ENCODE measurements at places on chromosomes 7 and 10. TPM values are rescaled to one million over a fixed set of nuclear protein-coding genes. Genes with fewer than 3 reads are reported as not detected.

- H3K27me3 ChIP-seq = no peaks in the 10 kb centered on the region
- DNase-seq = no peak
- no peak overlapping the region for H3K27ac ChIP-seq
- H3K36me3 ChIP-seq = no peaks in the 10 kb centered on the region
- H3K4me3 ChIP-seq = no peak overlapping the region
Measured at GRCh38 chr7:41012041-41012440, 690.8 kb downstream of the INHBA start.

- no peak for DNase-seq
- no peaks in the 10 kb centered on the region for H3K27me3 ChIP-seq
- H3K4me3 ChIP-seq = no peak overlapping the region
- H3K4me1 ChIP-seq = no peaks in the 10 kb centered on the region
Measured at GRCh38 chr7:2031451-2031845, 201.3 kb downstream of the MAD1L1 start.

DNA sequence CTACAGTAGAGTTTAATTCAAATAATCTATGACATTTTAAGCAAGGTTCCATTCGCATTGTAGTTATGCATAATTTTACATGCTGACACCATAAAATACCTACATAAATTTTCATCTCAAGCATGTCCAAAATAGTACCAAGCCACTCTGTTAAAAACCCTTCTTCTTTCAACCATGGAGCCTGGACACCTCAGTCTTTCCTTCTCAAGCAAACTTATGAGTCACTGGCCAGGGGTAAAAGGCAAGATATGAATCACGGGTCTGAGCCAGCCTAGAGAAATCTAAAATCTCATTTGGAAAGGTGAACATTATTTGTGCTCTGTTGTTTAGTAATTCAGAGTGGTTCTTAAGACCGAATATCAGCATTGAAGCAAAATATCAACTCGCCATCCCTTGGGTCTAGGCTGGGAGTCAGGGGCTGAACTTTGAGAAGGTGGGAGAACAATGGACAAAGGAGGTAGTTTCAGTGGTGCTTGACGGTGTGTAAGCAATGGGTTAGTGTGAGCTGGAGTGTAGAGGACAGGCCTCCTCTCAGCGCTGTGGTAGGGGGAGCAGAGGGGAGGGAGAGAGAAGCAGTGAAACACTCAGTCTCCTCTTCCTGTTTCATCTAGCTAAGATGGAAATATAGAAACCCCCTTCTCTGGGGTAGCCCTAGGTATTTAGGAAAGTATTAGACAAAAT, 19.1 kb upstream of the GPAM start:
- no peaks in the 10 kb centered on the region for H3K4me1 ChIP-seq
- H3K27ac ChIP-seq = no peak overlapping the region
- H3K36me3 ChIP-seq = no peaks in the 10 kb centered on the region
- H3K27me3 ChIP-seq = no peaks in the 10 kb centered on the region

GRCh38 chr7:83947260-83947659, 247.3 kb downstream of the SEMA3A start:
- H3K27ac ChIP-seq = no peak overlapping the region
- H3K27me3 ChIP-seq = no peaks in the 10 kb centered on the region
- no peak overlapping the region for H3K4me3 ChIP-seq

GRCh38 chr7:43211693-43212092, 99.2 kb downstream of the HECW1 start:
- no peak overlapping the region for H3K27ac ChIP-seq
- no peak overlapping the region for H3K4me3 ChIP-seq
- H3K27me3 ChIP-seq = no peaks in the 10 kb centered on the region
- no peak for DNase-seq
- no peaks in the 10 kb centered on the region for H3K36me3 ChIP-seq
- no peaks in the 10 kb centered on the region for H3K4me1 ChIP-seq

- H3K4me1 ChIP-seq = no peaks in the 10 kb centered on the region
- DNase-seq = no peak
- H3K27ac ChIP-seq = no peak overlapping the region
- H3K4me3 ChIP-seq = no peak overlapping the region
- no peaks in the 10 kb centered on the region for H3K36me3 ChIP-seq
- H3K27me3 ChIP-seq = no peaks in the 10 kb centered on the region
Measured at GRCh38 chr7:42065942-42066341, 171.1 kb downstream of the GLI3 start.

DNA sequence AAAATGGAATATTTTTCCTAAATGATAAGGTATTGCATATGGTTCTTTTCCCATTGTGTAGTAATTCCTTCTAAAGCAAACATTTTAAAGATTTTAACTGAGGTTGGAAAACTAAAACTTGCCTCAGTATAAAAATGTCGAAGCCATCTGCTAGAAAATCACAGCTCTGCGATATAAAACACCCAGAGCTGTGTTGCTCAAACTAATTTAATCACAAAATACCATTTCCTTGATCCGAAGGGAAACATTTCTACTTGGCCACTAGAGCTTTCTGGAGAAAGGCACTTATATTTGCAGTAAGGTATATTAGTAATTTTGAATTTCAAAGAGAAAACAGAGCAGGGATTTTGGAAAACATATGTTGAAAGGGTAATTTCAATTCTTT, 209.2 kb upstream of the ZNF32 start:
- no peaks in the 10 kb centered on the region for H3K27me3 ChIP-seq
- H3K27ac ChIP-seq = no peak overlapping the region

- peak overlapping the region; percentile 70 for H3K27ac ChIP-seq
- DNase-seq = no peak
- H3K27me3 ChIP-seq = no peaks in the 10 kb centered on the region
- H3K36me3 ChIP-seq = no peaks in the 10 kb centered on the region
Measured at GRCh38 chr10:109924967-109925620, 1.8 kb upstream of the XPNPEP1 start.

DNA sequence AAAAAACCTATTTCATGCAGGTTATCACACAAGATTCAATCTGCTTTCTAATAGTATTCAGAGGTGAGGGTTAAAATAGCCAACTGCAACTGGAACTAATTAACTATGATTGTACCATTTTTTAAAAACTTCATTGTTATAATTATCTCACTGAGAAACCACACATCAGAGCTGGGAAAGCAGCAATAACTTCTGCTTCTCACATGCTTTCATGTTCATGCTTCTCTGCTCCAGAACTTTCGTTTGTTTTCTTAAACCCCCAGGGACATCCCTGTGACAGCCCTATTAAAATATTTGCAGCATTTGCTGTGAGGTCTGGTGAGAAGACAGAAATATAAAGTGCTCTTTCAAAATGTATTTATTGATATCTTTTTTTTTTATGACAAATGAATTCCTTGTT, 389.0 kb upstream of the SORCS1 start:
- no peak overlapping the region for H3K27ac ChIP-seq
- H3K4me1 ChIP-seq = no peaks in the 10 kb centered on the region
- no peaks in the 10 kb centered on the region for H3K36me3 ChIP-seq
- H3K4me3 ChIP-seq = no peak overlapping the region

- no peak overlapping the region for H3K4me3 ChIP-seq
- no peaks in the 10 kb centered on the region for H3K27me3 ChIP-seq
- no peak overlapping the region for H3K27ac ChIP-seq
- no peaks in the 10 kb centered on the region for H3K36me3 ChIP-seq
- DNase-seq = no peak
Measured at GRCh38 chr10:43315535-43316207, 48.8 kb upstream of the RASGEF1A start.

DNA sequence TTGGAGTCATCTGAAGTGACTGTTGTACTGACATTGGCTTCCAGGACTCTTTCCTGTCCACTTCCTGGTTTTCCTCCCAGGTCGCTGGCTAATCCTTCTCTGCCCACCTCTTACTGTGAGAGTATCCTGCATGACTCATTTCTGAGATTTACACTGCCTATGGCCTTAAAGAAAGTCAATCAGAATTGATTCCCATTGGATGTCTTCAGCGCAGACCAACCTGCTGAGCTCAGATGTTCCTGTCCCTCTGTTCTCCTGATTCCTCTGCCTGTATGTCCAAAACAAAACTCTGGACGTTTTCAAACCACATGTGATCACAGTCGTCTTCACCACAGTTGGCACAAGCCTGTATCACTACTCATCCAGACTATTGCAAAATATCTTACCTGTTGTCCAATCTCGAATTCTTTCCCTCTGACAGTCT, 262.1 kb downstream of the CREB5 start:
- H3K27me3 ChIP-seq = no peaks in the 10 kb centered on the region
- no peak overlapping the region for H3K4me3 ChIP-seq
- H3K4me1 ChIP-seq = no peaks in the 10 kb centered on the region
- no peak overlapping the region for H3K27ac ChIP-seq
- DNase-seq = no peak

DNA sequence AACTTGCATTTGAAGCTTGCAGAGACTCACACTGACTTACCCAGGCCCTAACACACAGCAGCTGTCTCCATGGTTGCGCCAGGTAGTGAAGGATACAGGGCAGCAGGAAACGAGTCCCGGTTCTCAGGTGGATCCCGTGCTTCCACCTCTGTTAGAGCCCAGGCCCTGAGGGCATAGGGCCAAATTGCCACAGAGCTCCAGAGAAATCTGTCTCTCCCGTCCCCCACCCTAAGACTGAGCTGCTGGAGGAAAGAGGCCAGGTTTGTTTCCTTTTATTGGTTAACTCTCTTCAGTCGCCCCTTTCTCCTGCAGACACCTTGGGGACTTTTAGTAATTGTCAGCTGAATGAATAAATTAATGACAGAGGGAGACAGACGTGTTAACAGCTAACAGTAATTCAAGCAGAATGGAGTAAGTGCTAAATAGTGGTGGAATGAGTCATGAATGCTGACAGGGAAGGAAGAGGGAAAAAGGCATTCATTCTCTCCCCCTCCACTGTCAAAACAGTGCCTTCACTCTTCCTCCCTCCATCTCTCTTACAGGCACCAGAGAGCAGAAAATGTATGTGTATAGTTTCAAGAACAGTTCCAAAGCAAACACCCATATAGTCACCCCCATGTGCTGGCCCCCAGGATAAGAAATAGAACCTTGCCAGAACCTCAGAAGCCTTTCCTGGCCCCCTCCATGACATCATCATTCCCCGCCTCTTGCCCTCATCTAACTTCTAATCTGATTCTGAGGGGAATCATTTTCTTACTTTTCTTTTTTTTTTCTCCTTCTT, 16.8 kb upstream of the DLG5 start:
- no peaks in the 10 kb centered on the region for H3K27me3 ChIP-seq
- H3K36me3 ChIP-seq = no peaks in the 10 kb centered on the region
- H3K4me1 ChIP-seq = no peaks in the 10 kb centered on the region
- no peak for DNase-seq
- H3K4me3 ChIP-seq = no peak overlapping the region

GRCh38 chr7:13257661-13258060, 570.2 kb downstream of the ARL4A start:
- DNase-seq = no peak
- no peaks in the 10 kb centered on the region for H3K36me3 ChIP-seq
- no peak overlapping the region for H3K27ac ChIP-seq
- no peak overlapping the region for H3K4me3 ChIP-seq
- no peaks in the 10 kb centered on the region for H3K27me3 ChIP-seq
- H3K4me1 ChIP-seq = no peaks in the 10 kb centered on the region

- H3K4me1 ChIP-seq = peaks cover 2% of the 10 kb centered on the region
- peak overlapping the region; percentile 29 for H3K4me3 ChIP-seq
Measured at GRCh38 chr7:26193432-26194207, 6.9 kb downstream of the HNRNPA2B1 start.

Gene HECW1
- 0.48 TPM for total RNA-seq

Gene C7orf33
- total RNA-seq = not detected

Gene DPYSL4
- total RNA-seq = 2.1 TPM

Gene UCN3
- total RNA-seq = not detected

Gene NHLRC2
- 56.0 TPM for total RNA-seq

Gene TMEM176B
- 49.1 TPM for total RNA-seq

Gene FBXL13
- 1.1 TPM for total RNA-seq

Gene MRPS33
- 23.4 TPM for total RNA-seq

Gene TMEM270
- not detected for total RNA-seq

Gene ZNF365
- 0.16 TPM for total RNA-seq

Gene RBM20
- 0.48 TPM for total RNA-seq
